ENCODE measurements at places on chromosomes 7 and 10.

GRCh38 chr10:78255796-78256638 lies 222.4 kb downstream of the RPS24 start:
- peak; percentile 97 for DNase-seq

- DNase-seq, result no peak
Measured at GRCh38 chr7:2009541-2010001, 223.2 kb downstream of the MAD1L1 start.

DNA sequence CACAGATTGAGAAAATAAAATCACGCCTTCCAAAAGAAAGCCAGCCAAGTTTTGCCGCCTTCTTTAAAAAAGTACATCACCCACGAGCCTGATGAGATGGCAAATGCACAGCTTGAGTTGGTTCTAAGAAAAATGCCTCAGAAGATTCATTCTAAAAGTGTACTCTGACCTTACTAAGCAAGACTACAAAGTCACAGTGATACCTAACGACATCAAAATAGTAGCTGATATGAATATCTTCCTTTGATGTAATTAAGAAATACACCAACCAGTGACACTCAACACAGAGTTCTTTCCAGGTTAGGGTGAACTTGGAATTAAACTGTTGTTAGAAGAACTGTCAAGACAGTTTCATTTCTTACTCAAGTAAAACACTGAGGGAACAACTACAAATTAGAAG lies 78.0 kb upstream of the AMPH start:
- DNase-seq, result no peak

GRCh38 chr7:36372156-36372555 lies 17.5 kb upstream of the ANLN start:
- DNase-seq, result no peak

DNA sequence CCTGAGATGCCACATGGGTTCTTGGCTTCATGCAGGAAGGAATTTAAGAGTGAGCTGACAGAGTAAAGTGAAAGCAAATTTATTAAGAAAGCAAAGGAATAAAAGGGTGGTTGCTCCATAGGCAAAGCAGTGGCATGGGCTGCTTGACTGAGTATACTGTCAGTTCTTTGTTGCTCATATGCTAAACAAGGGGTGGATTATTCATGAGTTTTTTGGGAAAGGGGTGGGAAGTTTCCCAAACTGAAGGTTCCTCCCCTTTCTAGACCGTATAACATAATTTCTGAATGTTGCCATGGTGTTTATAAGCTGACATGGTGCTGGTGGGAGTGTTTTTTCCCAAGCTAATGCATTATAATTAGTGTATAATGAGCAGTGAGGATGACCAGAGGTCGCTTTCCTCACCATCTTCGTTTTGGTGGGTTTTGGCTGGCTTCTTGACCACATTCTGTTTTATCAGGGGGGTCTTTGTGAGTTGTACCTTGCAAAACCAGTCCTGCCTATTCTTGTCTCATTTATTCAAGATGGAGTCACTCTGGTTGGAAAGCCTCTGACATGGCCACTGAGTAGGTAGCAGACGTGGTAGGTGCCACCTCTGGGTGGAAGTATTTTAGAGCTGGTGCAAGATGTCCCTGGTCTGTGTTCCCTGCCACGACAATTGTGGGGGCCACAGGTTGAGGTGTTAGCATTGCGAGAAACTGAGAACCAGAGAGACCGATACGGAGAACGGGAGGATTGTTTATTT lies 107.5 kb upstream of the SDK1 start:
- DNase-seq, result peak; percentile 46

GRCh38 chr7:130277763-130278643 lies 11.3 kb downstream of the CPA2 start:
- DNase-seq, result peak; percentile 85

DNA sequence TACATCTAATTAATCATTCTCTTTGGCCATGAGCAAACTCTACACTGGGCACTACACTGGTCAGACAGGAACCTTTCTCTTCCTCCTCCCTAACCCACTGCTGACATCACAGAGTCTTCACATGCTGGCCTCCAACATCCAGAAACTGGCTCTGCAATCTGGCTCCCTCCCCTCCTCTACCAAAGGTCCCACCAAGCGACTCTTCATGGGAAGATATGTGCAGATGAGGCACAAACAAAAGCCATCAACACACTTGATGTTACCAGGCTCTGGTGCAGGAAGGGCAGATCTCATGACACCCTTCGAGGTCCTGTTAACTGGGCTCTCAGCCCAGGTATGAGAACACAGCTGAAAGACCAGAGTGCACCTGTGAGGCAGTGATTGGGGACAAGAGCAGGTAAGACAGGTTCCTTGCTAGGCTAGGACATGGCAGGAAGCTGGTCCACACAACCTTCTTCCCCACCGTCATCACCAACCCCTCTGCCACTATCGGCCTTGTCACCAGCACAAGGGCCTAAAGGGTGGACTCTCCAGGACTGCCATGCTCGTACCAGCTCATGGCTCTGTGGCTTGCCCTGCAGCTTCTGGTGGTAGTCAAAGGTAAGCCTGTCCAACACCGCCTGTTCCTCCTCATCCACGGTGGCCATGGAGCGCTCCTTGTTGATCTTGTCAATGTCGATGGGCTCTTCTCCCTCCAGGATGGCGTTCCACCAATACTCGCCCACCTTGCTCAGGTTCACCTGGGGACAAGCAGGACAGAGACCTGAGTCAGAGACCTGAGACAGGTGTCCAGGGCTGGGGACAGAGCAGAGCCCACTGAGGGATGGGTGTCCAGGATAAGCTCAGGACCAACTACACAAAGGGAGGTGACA lies 66.6 kb upstream of the CAMK2B start:
- no peak for DNase-seq

GRCh38 chr7:13832346-13832745 lies 157.1 kb downstream of the ETV1 start:
- peak; percentile 38 for DNase-seq

DNA sequence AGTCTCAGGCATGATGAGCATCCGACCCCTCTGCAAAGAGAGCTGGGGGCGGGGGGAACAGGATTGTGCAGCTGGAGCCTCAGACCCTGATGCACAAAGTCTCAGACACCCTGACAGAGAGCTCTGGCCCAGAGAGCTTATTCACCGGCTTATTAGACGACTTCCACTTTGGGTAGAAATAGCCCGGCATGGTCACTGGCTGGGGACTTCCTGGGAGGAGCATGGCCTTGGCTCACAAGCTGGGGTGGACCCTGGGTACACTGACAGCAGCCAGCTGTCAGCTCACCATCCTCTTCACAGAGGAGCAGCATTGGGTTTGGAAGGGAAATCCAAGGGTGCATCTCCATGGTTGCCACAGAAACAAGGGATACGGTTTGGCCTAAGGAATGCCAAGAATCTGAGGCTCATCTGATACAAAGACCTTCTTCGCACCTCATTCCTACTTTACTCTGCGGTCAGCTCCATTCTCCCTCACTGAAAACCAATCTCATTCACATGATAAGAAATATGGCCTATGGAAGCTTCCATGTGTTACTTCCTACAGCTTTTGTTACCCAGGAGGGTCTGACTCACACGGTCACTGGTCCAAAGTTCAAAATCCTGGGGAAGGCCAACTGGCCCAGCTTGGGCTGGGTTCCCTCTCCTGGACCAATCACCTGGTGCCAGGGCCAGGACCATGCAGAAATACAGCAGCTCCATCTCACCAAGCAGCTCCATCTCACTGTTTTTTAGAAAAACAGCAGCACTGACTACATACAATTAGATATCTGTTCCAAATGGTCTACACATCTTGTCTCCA lies 25.1 kb downstream of the ZNF467 start:
- DNase-seq, result peak; percentile 10

- DNase-seq, result no peak
Measured at GRCh38 chr7:50629238-50629901, 64.2 kb upstream of the DDC start.

DNA sequence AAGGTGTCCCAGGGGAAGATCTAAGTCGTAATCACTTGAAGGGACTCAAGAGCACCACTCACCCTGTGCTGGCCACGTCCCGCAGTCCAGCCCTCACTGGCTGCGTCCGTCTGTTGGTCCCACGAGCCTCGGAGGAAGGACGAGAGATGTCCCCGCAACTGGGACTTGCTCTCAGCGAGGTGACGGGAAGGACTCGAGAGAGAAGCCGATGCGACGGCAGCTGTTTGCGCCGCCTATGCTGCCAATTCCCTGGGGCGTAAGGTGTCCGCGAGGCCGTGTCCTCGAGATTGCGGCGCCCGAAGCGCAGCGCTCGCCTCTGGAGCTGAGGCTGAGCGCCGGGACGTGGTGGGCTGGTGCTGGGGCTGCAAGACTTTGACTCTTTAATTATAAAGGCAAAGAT lies 100.6 kb upstream of the SEMA3E start:
- no peak for DNase-seq

DNA sequence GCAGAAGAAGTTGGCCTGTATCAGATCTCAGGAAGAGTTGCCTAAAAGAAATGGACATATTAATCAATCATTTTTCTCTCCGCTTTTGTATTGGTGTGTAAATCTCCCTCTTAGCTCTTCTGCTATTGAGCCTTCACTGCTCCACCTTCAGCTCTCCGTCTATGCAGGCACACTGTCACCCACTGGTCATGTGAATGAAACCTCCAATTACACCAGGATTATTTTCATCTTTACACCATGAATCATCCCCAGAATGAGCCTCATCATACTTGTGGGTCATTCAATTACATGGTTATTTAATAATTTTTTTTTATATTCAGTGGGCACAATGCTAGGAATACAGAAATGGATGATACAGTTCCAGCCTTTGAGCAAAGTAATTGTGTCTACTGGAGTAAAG lies 92.6 kb downstream of the LRRC4 start:
- peak; percentile 73 for DNase-seq

DNA sequence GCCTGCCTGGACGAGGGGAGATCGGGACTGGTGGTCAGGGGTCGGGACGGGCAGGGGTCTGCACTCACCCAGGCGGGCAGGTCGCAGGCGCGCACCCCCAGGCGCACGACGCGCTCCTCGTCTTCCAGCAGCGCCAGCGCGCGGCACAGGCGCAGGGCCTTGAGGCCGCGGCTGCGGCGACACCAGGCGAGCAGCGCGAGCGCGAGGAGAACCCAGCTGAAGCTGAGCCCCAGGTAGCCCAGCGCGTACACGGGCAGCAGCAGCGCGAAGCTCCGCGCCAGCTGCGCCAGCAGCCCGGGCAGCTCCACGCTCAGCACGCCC lies 328 bp downstream of the ESYT2 start:
- peak; percentile 84 for DNase-seq

GRCh38 chr7:100563809-100564400 lies 9.8 kb downstream of the SAP25 start:
- DNase-seq, result peak; percentile 75

DNA sequence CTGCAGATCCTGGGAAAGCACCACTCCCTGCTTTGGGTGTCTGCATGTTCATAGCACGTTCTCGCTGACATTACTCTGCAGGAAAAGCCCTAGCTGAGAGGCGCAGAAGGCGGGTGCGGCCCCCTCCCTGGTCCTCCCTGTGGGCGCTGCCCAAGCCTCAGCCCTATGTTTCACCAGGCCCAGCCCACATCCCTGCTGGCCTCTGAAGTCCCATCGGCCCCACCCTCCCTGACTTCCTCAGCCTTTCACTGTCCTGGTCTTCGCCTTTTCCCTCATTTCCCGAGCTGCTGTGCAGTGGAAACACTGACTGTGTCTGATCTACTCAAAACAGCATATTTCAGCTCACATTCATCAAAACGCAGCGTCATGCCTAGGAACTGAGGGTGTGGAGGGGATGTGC lies 36.3 kb upstream of the DIP2C start:
- no peak for DNase-seq

- DNase-seq, result no peak
Measured at GRCh38 chr7:6209340-6209739, 63.1 kb downstream of the CYTH3 start.

DNA sequence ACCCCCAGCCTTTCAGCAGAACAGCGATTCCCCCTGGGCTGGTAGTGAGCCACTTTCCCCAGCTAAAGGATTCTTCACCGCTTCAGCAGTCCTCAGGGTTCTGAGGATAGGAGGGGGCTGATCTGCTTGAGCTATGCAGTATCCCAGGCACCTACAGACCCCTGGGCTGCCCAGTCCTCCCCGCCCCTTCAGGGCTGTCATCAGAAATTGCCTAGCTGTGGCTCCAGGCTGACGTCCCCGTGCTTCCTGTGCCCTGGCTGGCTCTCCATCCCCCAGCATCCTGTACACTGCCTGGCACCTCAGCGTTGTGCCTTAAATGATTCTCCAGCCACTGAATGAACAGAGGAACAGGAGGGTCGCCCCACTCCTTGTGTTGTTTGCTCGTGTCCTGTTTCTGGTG lies 38.4 kb upstream of the CDH23 start:
- no peak for DNase-seq

GRCh38 chr7:133293384-133294160 lies 40.7 kb downstream of the EXOC4 start:
- no peak for DNase-seq

- no peak for DNase-seq
Measured at GRCh38 chr7:101557421-101557820, 71.7 kb downstream of the MYL10 start.

- no peak for DNase-seq
Measured at GRCh38 chr7:106871793-106872571, 6.9 kb downstream of the PIK3CG start.

DNA sequence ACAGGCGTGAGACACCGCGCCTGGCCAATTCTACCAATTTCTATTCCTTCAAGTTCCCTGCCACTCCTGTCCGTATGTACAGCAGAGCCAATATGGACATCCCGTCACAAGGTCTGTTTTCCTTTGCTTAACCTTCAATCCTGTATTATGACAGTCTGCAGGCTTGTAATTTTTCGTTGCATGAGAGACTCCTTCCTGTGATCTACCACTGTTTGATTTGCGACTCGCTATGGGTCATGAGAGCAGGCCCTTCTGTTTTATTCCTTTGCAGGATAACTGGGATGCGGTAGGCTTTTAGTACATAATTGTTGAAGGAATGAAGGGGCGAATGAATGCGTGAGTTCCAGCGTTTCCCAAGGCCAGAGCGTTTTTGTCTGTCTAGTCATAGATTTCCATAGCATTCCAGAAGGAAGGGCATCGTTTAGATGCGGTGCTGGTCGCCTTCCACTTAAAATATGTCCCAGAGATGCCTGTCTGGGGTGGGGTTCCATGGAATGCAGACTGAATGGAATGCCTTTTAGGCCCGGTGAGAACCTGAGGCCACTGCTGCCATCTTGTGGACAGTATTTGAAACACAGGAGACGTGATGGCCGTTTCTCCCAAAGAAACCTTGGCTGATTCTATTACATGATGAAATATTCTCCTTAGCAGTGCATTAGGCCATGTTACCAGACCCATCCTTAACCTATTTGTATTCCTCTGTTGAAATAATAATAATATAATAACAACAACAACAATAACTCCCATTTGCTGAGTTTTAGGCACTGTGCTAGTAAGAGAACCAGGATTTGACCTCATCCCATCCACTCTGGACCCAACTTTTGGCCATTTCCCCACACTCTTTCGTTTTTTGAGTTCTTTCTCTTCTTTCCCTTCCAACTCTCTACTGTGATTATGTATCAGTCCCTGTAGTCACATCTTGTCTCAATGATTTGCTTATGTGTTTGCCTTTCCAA lies 193.2 kb downstream of the MYOF start:
- DNase-seq, result peak; percentile 91

GRCh38 chr7:90401989-90402388 lies 1.3 kb upstream of the CLDN12 start:
- peak; percentile 32 for DNase-seq

GRCh38 chr7:25557930-25558329 lies 329.6 kb upstream of the NPVF start:
- no peak for DNase-seq

All from fibroblast of pulmonary artery (primary cell).